Caki2 (cell line): ENCODE measurements at places on chromosomes 11 and 22. TPM values are rescaled to one million over a fixed set of nuclear protein-coding genes. Genes with fewer than 3 reads are reported as not detected.
A peak's percentile ranks its signal among the peaks of the same experiment; 100 is the strongest.

The DUSP8 gene
- total RNA-seq, result 0.07 and 1.2 TPM in 2 replicates

- no peak for DNase-seq
Measured at GRCh38 chr11:110977661-110978060, 265.4 kb upstream of the ARHGAP20 start.

DNA sequence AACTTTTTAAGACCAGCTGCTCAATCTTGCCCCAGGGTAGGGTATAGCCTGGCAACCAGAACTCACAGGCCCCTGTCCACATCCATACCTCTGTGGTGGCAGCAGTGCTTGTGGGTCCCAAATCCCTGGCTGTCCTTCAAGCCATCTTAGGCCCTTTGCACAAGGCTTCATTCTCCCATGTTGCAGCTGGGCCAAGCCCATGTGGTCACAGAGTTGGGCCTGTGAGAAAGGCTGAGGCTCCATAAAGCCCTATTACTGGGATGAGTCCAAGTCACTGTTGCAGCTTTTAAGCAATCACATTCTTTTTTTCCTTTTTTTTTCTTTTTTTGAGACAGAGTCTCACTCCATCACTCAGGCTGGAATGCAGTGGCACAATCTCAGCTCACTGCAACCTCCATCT is 47.9 kb upstream of the SLC25A1 start:
- DNase-seq, result no peak

DNA sequence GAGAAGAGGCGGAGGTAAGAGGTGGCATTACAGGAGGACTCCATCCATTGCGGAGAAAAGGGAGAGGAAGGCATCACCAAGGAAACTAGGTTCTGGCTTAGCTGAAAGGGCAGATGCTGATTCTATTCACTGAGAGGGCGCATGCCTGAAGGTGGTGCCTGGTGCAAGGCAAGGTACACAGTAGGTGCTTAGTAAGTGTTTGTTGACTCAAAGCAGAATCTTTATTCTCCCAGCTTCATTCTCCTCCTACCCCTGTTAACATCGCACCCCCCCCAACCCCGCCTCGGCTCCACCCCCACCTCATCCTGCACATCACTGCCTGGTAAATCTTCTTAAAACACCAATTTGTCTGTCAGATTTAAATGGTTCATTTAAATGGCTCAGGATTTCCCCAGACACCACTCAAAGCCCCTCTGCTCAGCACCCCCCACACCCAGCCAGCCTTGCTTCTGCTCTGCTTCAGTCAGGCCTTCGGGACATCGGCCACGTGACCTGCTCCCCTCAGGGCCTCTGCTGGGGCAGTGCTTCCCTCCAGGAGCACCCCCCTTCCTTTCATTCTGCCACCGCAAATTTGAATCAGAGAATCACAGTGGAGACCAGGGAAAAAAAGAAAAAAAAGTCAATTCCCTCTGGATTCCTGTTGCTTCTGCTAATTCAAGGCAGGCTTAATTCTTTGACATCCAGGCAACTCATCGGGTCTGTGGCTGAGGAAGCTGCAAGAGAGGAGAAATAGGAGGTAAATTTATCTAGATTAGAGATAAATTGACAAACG is 17.8 kb upstream of the RCN1 start:
- no peak for DNase-seq

GRCh38 chr11:43786016-43786415 is 94.6 kb upstream of the ALKBH3 start:
- no peak for DNase-seq

DNA sequence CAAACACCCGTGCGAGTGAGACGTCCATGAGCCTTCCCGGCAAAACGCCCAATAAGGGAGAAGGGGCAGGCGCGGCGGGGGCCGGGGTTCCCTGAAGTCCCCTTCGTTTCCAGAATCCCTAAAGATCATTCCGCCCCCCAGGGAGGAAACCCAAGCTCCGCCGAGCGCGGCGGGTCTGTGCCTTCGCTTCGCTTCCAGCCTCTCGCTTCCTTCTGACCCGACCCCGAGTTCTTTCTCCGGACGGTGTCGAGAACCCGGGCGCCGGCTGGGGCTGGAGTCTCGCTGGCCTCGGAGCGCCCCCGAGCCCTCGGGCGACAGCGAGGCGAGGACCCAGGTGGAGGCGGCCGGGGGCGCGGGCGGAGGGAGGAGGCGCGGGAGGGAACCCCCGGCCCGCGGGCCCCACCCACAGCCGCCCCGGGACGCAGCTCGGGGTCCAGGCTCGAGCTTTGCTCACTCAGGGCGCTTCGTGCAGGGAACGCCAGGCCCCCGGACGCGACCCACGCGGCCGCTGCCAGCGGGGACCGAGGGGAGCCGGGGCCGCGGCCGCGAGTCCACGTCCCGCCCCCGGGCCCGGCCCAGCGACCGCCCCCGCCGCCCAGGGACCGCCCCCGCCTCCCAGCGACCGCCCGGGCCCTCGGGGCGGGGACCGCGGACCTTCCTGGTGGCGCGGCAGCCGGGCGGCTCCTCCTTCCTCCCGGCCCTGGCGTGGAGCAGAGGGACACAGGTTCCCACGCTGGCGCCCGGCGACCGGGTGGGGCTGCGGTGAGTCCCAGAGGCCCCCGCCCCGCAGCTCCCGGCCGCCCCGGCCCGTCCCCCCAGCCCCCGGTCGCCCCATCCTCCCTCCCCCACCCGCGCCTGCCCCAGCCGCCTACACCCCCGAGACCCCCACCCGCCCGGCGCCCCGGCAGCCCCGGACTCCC is at the start of gene PGGHG:
Gene PGGHG, plus strand, starts transcription at position 649 of the 920 bp plus-strand sequence. CDS start 691 bp downstream, outside the sequence.
- DNase-seq, result no peak

DNA sequence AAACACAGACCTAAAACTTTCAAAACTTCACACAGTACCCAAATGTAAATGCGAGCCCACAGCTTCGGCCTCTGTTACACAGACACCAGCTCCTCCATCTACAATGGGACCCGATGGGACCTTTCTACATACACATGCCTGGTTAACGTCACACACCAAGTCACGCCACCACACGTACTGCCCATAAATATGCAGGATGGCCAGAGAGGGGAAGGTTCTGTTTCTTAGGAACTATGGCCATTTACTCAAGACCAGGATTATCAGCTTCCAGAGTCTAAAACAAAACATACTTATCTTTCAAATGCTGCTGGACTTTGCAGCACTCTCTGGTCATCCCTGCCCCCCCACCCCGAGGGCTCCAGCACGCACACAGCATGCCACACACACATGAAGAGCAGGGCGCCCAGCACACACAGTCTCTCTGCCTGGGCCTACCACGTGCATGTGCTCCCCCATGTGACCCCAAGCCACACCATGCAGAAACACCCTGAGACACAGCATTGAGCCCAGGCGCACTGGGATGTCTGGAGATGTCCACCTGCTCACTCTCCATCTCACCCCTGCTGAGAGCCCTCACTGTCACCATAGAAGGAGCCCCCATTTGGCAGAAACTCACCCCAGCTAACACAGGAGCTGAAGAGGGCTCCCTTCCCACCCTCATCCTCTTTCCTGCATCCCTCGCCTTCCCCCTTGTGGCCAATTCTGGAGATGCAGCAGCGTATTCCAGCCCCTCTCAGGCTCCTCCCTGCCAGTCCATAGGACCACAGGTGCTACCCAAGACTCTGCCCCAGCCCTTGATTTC is 61.8 kb downstream of the SLC22A12 start:
- peak; percentile 62 for DNase-seq

DNA sequence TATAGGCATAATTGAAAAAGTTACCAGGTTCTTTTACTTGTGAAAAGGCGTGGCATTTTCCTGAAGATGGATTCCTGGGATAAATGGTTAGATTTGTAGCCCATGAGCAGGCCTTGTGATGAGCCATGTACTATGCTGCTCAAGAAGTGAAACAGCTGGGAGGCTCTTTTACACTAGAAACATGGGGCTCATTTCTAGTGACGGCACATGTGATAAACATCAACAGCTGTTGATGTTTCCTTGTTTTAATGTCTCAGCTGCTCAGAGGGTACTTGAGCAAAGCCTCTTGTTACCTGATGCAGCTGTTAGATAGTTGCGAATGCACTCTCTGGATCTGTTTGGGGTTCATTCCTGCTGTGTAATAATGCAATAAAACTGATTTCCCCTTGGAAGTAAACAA is 396.8 kb downstream of the GUCY1A2 start:
- DNase-seq, result no peak

DNA sequence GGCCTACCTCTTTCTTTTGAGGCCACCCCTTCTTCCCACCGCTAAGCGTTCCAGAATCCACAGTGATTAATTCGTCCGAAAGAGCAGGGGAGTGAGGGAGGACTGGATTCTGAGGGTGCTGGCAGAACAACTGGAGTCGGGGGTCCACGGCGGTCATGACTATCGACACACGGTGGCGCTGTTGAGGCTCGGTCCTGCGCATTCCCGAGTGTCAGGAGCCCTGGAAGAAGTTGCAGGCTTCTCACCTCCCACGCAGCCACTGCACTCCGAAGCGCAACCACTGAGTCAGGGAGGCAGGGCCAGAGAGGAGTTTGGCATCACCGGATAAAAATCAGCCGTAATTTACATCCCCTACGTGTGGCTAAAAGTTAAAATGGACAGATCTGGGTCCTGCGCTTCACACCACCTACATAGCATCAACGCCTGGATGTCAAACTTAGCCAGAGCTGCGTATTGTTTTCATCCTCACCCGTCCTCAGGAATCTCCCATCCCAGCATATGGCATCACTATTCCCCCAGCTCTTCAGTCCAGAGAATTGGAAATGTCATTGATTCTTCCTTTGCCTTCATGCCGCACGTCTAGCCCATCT is 10.7 kb upstream of the CTSF start:
- no peak for DNase-seq

DNA sequence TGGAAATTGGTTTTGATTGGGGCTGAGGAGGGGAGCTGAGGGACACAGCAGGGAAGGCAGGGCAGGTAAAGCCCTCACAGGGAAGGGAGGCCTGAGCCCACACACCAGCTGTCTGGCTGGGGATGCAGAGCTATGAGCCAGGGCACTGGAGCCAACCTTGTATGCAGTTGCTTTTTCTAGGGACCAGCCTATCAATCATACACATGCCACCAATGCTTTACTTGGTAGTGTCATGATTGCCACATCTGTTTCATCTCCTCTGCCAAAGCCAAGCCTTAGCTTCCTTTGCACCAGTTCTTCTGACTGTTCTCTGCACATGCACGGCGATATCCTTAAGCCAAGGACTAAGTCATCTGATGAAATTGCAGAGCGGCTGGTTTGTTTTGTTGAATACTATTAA is 207.1 kb upstream of the PLET1 start:
- DNase-seq, result no peak

GRCh38 chr11:128714123-128714522 is 20.3 kb downstream of the FLI1 start:
- DNase-seq, result no peak

DNA sequence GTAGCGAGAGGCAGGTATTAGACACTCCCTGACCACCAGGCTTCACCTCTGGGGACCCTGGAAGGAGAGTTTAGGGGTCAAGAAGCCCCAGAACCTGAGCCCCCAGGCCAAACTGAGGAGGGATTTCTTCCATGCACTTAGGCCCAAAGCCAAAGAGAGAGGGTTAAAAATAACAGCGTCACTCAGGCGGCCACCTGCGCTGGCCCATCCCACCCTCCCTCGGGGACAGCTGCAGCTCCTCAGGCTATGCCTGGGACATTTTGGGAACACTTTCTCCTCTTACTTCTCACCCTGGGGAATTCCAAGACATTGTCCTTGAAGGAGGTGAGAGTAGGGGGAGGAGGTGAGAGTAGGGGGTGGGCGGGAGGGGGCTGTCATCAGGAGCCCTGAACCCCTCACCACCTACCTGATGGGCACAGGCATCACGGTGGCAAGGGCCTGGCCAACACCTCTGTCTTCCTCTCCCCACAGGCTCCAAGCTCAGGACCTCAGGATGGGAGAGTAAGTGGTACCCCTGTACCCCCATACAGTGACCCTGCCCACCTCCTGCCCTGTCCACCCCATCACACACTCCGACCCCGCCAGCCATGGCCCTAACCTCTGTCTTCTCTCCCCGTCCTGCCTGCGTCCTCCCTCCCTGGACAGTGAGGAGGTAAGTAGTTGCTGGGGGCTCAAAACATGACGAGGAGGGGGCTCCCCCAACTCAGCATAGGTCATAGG is 583 bp downstream of the TNNI2 start:
- no peak for DNase-seq

- no peak for DNase-seq
Measured at GRCh38 chr11:35118906-35119305, 20.1 kb upstream of the CD44 start.

GRCh38 chr22:17944256-17944655 is 80.1 kb downstream of the MICAL3 start:
- no peak for DNase-seq

DNA sequence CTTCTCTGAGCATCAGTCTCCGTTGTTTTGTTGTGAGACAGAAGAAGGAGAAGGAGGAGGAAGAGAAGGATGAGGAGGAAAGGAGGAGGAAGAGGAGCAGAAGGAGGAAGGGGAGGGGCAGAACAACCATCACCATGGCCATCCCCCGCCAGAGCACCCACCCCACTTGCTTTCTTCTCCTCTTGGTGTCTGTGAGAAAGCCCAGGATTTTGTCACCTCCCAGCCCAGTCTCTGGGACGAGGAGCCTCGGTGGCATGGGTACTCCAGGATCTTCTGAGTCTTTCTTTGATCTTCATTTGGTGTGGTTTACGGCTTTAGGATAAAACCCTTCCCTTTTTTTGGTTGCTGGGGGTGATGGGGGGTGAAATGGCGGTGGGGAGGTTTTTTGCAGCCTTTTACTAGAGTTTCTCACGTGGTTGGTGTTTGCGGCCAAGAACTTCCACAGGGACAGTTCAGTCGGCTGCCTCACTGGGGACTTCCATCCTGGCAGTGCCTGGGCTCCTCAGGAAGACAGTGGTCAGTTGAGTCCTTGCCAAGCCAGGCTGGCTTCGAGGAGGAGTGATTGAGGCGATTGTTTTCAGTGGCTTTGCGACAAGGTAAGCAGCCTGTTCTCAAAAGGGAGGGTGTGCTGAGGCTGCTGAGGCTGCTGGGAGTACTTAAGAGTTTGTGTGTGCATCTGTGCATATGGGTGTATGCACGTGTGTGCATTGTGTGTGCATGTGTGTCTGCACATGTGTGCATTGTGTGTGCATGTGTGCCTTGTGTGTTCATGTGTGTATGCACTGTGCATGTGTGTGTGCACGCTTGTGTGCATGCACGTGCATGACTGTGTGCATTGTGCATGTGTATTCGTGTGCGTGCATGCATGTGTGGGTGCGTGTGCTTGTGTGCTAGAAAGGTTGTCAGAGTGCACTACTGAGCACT is 567.5 kb downstream of the TBC1D22A start:
- DNase-seq, result no peak

DNA sequence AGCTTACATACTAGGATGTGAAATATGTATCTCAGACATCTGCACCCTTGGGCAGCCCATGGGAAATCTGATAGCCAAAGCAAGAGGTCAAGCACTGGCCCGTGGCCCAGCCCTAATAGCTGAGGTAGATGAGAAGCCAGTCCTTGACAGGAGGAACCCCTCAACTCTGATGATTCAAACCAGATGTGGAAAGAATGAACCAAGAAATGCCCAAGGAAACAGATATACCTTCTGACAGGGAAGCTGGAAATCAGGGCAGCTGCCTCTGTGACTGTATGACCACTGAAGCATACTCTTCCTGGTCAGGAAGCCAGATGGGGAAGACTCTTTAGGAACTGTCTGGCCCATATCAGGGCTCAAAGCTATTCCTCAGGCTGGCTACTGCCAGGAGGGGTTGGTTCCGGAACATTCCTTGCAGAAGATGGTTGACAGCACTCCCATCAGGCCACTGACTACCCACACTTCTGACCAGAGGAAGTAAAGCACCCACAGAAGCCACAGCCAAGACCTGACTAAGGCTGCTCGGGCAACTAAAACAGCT is 124.2 kb downstream of the SWAP70 start:
- DNase-seq, result no peak

- DNase-seq, result no peak
Measured at GRCh38 chr22:36068776-36069344, 40.2 kb upstream of the RBFOX2 start.

- no peak for DNase-seq
Measured at GRCh38 chr11:66856496-66857233, at the start of gene LRFN4. TSS of gene LRFN4 (plus strand) at chr11:66857064. CDS start at chr11:66857745, 681 bp downstream.

- DNase-seq, result no peak
Measured at GRCh38 chr11:19931771-19932369, 219.2 kb downstream of the NAV2 start.
